ENCODE measurements at places on chromosomes 11 and 22.

- no peak for DNase-seq
These were observed 281.0 kb upstream of the C11orf87 start for GRCh38 chr11:109140857-109141515.

- DNase-seq, result no peak
These were observed 53.7 kb upstream of the CCDC34 start for GRCh38 chr11:27416568-27417176.

DNA sequence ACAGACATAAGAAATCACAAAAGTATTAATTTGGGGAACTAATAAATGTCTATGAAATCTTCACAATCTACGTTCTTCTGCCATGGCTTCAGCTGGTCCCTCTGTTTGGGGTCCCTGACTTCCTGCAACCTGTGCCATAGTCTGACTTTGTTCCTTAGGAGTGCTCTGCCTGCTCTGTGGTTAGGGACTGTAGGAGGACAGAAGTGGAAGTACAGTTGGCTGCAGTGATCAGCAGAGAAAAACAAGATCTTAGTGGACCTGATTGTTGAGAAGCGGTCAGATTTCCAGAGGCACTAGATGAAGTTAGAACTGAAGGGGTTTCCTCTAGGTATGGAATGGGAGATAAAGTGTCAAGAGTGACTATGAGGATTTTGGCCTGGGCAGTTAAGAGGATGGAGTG is 80.6 kb downstream of the PPP6R3 start:
- DNase-seq, result no peak

DNA sequence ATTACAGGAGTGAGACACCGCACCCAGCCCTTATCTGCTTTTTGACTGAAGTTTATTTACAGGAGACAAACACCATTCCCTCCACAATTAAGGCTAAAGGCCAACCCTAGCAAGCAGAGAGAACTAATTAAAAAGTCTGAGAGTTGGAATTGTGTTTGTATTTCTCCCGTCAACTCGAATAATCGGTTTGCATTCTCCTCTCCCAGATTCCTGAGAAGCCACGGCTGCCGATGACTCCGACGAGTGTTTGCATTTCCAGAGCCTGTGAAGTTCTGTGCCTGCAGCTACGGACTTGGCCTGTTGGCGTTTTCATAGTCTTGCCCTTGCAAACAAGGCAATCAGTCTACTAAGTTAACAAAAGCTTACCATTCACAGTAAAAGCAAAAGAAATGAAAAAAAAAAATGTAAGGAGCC is 73.2 kb upstream of the NUP50 start:
- no peak for DNase-seq

DNA sequence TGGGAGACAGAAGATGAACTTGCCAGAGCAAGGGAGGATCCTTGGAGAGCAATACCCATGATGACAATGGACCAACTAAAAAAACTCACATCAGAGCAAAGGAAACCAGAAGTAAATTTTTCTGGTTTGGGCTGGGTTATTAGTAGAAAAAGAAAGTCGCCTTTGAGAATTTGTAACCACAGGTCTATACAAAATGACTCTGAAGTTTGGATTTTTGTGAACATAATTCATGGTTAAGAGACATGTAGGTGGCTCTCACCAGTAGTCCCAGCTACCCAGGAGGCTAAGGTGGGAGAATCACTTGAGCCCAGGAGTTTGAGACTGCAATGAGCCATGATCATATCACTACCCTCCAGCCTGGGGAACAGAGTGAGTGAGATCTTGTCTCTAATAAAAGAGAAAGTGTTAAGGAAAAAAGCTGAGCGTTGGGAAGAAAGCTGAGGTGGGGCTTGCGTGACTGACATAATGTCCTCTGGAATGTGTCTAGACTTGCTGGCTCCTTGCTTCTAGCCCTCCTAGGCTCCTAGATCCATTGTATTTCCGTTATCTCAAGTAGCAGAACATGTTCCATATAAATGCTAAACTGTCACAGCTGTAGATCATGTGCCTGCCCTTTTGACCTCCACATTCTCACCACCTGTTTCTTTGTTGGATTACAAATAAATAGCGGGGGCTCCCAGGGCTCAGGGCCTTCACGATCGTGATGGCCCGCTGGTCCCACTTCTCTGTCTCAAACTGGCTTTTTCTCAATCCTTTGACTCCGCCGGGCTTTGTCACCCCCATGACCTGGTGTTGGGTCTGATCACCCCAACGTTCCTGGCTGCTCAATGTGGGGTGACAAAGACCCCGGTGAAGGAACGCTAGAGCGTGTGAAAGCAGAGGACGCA is 56.2 kb upstream of the SC5D start:
- no peak for DNase-seq

- DNase-seq, result no peak
These were observed 192.7 kb downstream of the NAV2 start for GRCh38 chr11:19905280-19905853.

DNA sequence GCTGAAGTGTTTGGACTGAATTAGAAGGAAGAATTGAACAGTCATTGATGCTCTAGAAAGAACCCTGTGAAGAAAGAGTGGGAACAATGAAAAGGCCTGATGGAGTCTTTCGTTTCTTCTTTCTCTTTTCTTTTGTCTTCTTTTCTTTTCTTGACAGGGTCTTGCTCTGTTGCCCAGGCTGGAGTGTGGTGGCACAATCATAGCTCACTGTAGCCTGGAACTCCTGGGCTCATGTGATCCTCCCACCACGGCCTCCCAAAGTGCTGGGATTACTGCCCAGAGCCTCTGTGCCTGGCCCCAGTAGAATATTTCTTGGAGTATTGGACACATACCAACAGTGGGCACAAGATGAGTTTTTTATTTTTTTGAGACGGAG is 1.1 kb downstream of the FEN1 start:
- DNase-seq, result no peak

- DNase-seq, result no peak
These were observed 273.8 kb upstream of the B3GAT1 start for GRCh38 chr11:134685793-134686380.

DNA sequence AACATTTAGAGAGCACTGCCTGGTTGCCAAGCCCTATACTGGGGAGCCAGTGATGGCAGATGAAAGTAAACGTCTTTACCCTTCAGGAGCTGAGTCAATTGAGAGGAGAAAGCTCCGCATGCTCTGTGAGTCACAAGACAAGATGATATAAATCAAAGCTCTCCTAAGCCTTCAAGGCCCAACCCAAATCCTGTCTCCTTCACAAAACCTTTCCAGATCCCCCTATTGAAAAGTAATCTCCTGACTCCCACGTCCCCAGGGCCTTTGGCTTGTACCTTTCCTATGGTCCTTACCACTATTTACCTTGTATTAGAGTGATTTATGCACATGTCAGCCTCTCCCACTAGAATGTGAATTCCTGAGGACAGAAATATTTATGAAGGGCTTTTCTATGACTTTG is 230.1 kb upstream of the TENM4 start:
- no peak for DNase-seq

DNA sequence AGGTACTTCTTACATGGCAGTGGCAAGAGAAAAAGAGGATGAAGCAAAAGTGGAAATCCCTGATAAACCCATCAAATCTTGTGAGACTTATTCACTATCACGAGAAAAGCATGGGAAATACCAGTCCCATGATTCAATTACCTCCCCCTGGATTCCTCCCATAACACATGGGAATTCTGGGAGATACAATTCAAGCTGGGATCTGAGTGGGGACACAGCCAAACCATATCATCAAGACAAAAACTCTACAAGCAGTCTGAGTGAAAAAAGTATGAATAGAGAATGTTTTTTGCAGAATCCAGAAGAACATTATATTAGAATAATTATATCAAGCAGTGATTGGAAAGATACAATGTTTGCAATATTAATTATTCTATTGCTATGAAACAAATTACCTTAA is 893.7 kb downstream of the FAM181B start:
- DNase-seq, result no peak

GRCh38 chr22:29109822-29110221 is 37.0 kb downstream of the KREMEN1 start:
- no peak for DNase-seq

DNA sequence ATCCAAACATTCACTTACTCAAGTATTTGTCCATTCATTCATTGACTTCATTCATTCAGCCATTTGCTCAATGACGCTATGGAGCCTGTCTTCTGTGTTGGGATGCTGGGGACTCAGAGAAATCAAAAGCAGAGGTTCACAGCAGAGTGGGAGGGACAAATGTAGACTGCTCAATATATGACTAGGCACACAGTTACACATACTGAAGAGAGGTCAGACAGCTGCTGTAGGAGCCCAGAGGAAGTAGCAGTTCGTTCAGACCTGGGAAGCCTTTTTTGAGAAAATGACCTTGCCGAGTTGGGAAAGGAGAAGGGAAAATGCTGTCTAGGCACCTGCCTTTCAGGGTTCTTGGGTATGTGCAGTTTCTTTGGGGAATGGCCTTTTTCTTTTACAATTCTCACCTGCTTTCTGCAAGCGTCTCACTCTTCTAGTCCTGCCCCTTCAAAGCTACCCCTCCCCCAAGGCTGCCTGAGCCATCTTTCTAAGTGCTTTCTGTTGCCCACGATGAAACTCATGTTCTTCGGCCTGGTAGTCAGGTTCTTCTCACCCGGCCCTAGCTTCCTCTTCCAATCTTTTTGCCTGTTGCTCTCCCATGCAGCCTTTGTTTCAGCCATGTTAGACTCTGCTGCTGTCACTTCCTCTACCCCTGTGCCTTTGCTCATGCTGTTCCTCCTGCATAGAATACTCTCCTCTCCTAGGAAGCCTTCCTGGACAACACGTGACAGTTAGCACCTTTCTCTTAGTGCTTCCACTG is 4.2 kb upstream of the UVRAG start:
- DNase-seq, result no peak

DNA sequence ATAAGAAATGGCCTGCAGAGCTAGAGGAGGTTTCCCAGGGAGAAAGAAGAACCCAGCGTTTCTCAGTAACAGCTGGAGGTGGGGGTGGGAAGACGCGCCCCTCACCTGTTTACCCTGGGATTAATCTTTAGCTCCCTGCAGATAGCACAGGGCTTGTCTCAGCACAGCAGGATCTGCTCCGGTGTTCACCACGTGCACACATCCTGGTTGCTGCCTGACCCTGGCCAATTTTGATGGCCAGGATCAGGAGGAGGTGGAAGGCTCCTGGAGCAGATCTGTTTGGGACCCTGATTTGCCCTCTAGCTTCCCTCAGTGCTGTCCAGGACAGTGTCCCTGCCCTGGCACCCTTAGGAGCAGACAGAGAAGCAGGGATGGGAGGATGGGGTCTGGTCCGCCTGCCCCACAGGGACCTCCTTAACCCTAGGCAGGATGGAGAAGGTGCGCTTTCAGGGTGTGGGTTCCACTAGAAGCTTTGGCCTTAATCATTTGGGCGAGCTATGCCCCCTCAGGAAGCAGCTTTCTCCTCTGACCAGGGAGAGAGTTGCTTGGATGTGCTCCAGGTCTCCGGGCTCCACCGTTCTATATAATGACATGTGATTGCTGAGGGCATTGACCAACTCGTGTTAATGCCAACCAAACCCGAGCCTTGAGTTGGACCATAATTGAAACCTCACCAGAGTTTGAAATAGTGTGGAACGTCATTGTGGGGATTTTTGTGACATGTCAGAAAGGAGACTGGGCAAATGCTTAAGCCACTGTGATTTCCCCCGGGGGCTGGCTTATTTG is 19.3 kb downstream of the UPB1 start:
- DNase-seq, result no peak

DNA sequence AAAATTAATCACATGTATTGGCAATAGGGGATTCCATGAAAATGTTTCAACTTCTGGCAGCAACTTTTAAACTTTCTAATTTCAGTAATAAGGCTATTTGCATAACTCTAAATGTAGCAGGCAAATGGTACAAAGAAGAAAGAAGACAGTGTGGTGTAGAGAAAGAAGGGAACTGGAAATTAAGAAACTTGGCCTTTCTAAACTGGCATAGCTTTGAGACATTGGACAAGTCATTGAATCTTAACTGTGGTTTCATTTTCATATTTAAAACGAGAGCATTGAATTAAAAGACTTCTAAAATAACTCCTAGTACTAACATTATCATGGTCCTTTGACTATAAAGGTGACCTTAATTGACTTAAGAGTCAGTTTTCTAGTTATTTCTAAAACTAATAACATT is 125.0 kb downstream of the UVRAG start:
- DNase-seq, result no peak

DNA sequence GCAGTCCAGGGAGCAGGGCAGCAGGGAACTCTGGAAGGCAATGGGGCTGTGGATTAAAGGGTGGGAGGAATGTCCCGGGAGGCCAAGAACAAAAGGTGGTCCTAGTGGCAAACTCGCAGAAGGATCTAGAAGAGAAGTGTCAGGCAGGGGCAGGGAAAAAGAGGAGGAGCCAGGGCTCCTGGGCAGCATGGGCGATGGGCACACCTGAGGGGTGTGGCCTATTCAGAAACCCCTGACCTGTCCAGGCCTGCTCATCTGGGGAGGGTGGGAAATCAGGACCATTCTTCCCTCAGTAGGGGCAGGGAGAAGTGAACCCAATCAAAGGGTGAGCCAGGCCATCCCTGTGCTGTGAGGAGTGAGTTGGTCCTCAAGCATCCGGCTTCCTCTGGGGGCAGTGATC is 108.6 kb downstream of the TRIM29 start:
- no peak for DNase-seq

GRCh38 chr11:111605681-111606080 is 3.4 kb downstream of the SIK2 start:
- no peak for DNase-seq

DNA sequence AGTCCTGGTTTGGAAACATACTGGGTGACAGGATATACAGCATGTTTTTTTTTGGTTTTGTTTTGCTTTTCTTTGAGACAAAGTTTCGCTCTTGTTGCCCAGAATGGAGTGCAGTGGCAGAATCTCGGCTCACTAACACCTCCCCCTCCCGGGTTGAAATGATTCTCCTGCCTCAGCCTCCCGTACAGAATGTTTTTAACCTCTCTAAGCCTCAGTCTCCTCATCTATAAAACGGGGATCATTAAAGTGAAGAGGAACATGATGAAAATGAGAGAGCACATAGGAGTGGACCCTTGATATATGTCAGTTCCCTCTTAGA is 28.1 kb upstream of the SCARF2 start:
- DNase-seq, result no peak

DNA sequence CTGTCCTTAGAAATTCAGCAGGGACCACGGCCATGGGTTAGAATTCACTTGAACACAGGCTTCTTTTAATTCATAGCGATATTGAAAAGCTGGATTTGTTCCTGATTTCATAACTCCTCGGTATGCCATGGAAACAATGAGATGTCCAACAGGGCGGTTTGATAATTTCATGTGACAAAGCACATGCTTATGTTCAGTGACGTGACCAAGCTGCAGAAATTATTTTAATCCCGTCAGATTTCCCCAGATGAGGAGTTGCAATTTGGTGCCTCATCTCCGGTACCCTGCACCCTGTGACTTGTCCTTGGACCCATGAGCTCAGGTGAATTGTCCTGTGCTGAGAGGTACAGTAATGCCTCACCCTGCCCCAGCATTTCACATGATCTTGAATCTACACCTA is 81.7 kb downstream of the C11orf91 start:
- DNase-seq, result no peak

Measured in T-cell (primary cell).